Upper lobe of left lung (tissue), 6 donors: ENCODE measurements at places on chromosomes 3 and 15. TPM values are rescaled to one million over a fixed set of nuclear protein-coding genes. Genes with fewer than 3 reads are reported as not detected.

CIDEC gene
- not detected for total RNA-seq

GREM1 gene
- 0.89 TPM for total RNA-seq

ACSBG1 gene
- total RNA-seq = 2.3 TPM

CCR3 gene
- not detected for total RNA-seq

KLF15 gene
- total RNA-seq = 46.8 TPM

CCR9 gene
- total RNA-seq = not detected

ABHD6 gene
- 12.9 TPM for total RNA-seq

HYKK gene
- 6.3 TPM for total RNA-seq

PARP15 gene
- 7.0 TPM for total RNA-seq

TFRC gene
- 268 TPM for total RNA-seq

CP gene
- 40.9 TPM for total RNA-seq

GOLGA8M gene
- 1.6 TPM for total RNA-seq

ILDR1 gene
- 7.2 TPM for total RNA-seq

IL17RD gene
- total RNA-seq = 0.91 TPM

CHRM5 gene
- 0.15 TPM for total RNA-seq
